Fibroblast of skin of right biceps (primary cell): ENCODE measurements at places on chromosomes 7 and 10.

GRCh38 chr7:117192108-117192507 lies 130.8 kb downstream of the WNT2 start:
- no peak for DNase-seq

DNA sequence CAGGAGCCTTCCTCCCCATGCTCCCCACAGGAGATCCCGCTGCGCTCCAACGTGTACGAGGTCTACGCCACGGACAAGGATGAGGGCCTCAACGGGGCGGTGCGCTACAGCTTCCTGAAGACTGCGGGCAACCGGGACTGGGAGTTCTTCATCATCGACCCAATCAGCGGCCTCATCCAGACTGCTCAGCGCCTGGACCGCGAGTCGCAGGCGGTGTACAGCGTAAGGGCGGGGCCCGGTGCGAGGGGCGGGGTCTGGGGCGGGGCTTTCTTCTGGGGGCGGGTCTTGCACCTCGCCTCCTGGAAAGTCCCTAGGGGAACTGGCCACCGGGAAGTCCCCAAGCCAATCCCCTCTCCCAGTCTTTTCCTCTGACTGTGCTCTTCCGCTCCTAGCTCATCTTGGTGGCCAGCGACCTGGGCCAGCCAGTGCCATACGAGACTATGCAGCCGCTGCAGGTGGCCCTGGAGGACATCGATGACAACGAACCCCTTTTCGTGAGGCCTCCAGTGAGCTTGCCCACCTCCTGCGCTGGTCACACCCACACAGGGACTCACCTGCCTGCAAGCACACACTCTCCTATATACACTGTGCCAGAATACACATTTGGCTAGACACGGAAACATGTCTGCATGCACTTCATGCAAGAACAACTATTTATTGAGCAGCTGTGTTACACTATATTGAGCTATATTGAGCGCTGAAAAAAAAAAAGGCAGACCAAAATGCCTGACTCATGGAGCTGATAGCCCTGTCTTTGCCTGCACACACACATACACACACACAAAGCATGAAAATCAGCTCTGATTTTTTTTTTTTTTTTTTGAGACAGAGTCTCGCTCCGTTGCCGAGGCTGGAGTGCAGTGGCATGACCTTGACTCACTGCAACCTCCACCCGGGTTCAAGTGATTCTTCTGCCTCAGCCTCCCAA lies 32.7 kb upstream of the VSIR start:
- peak; percentile 36 for DNase-seq

DNA sequence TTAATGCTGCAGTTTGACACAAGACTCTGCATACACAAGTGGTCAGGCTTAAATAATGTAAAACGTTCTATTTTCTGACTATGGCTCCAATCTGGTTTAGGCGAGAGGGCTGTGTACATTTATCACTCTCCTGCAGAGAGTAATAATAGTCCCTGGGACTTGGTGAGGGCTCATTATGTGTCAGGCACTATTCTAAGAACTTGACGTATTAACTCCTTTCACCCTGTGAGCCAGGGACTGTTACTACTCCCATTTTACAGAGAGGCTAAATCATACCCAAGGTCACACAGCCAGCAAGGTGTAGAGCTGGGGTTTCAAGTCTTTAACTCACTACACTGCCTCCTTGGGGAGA lies 187.2 kb upstream of the LYZL2 start:
- no peak for DNase-seq

DNA sequence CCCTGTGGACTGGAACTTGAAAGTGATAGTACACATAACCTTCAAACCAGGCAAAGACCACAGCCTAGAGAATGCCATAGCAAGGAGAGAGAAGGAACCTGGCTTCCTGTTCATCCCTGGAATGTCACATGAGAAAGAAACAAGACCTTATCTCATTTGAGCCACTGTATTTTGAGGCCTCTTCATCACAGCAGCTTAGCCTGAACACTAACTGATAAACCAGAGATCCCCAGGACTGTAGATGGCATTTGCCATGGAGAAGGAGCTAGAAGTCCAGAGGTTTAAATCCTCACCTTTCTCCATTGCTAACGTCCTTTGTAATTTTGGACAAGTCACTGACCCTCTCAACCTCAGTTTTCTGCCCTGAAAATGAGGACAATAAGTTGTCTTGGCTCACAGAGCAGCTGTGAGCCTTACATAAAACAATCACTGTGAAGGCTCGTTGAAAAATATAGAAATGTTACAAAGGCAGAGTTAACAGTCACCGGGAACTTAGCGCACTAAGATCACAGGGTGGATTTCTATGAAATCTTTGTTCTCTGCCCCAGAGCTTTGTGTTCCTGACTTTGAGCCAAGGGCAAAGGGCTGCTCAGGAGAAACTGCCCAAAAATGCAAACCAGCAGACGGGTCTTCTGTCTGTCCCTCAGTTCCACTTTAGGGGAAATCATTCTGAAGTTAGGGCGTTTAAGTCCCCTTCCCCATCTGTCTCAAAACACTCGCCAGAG lies 197.0 kb downstream of the USP6NL start:
- DNase-seq: no peak

DNA sequence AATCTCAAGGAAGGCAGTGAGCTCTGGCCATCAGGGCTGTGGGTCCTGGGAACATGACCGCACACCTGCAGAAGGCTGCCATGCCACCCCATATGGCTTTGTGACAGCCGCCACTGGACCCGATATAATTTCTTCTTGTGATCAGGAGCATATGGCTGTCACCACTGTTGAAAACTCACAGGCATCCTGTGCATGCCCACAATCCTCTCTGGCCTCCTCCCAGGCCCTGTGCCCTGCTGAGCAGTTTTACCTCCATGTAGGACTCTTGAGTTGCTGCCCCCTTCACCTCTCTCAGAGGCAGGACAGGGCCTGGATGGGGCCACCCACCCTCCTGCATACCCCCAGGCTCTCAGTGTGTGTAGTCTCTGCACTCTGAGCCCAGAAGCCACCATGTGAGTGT lies 391.9 kb upstream of the AKR1E2 start:
- no peak for DNase-seq

- DNase-seq: no peak
These were observed 28.3 kb downstream of the MGAM2 start for GRCh38 chr7:142139597-142140400.

DNA sequence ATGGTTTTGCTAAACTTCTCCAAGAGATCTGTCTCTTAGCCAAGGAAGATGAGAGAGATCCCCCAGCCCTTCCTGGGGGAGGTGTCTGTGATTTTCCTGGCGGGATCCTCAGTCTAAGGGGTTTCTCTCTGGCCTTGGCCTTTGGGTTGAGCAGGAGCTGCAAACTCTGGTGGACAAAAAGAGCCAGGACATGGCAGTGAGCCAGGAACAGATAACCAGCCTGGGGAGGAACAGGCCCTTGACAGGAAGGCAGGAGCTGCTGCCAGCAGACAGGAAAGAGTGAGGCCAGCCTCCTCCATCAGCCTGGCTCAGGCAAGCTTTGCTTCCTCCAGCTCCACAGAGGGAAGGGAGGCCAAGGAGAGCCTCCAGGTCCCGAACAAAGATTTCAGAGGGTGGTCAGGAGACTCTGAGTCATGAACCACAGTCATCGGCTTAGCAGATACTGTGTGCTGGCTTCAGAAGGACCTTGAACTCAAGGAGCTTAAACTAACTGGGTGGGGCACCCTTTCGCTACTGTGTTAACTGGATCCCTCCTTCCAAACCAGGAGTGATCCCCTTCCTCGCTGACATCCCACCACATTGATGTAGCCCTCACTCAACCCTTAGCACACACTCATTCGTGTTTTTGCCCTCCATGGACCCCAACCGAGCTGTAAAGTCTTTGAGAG lies 34.7 kb downstream of the DDIT4 start:
- peak; percentile 81 for DNase-seq

GRCh38 chr10:106705681-106706100 lies 458.8 kb downstream of the SORCS1 start:
- peak; percentile 61 for DNase-seq

- DNase-seq: peak; percentile 6
These were observed 207.5 kb downstream of the CUX1 start for GRCh38 chr7:102024769-102025391.

- DNase-seq: no peak
These were observed 1226.4 kb downstream of the XPNPEP1 start for GRCh38 chr10:108696792-108697477.

DNA sequence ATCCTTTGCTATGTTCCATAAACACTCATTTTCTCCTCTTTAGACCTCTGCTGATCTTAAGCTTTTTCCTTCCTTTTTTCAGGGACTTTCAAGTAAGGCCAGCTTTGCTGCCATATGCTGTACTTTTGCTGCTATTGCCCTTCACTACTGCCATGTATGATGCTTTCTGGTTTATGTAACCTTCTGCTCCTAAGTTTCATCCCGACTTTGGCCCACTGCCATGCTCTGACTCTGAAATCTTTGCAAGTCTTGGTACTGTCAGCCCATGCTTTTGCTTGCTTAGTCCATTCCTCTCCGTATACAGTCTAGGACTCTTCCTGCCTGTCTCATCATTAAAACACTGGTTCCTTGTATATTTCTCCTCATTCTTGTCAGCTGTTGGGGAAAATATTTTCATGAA lies 152.4 kb downstream of the RNF133 start:
- no peak for DNase-seq
